ENCODE measurements at places on chromosomes 5 and 9. TPM values are rescaled to one million over a fixed set of nuclear protein-coding genes. Genes with fewer than 3 reads are reported as not detected.

FOXD4L6 gene
- not detected for total RNA-seq

HAPLN1 gene
- total RNA-seq: 0.34 TPM

SPIN1 gene
- total RNA-seq: 43.5 TPM

TYRP1 gene
- total RNA-seq: not detected

RANBP3L gene
- 1.6 TPM for total RNA-seq

TERT gene
- not detected for total RNA-seq

SNX24 gene
- total RNA-seq: 8.1 TPM

DRD1 gene
- total RNA-seq: not detected
